ENCODE measurements at places on chromosomes 3 and 15. TPM values are rescaled to one million over a fixed set of nuclear protein-coding genes. Genes with fewer than 3 reads are reported as not detected.

GRCh38 chr3:135499426-135499825, 466.1 kb upstream of the PPP2R3A start:
- peaks cover 10% of the 10 kb centered on the region for H3K27me3 ChIP-seq
- no peaks in the 10 kb centered on the region for H3K36me3 ChIP-seq

- DNase-seq: peak; percentile 84
- no peaks in the 10 kb centered on the region for H3K27me3 ChIP-seq
- H3K27ac ChIP-seq: peak within 1 kb of the TSS; percentile 40
- peak within 1 kb of the TSS; percentile 86 for H3K4me3 ChIP-seq
These were observed at the start of gene PRRT3 for GRCh38 chr3:9951962-9952805. TSS of gene PRRT3 (minus strand) at chr3:9952408. CDS start at chr3:9950115, 2,293 bp downstream.

SMAD6 gene
- total RNA-seq: 0.19 TPM

DNA sequence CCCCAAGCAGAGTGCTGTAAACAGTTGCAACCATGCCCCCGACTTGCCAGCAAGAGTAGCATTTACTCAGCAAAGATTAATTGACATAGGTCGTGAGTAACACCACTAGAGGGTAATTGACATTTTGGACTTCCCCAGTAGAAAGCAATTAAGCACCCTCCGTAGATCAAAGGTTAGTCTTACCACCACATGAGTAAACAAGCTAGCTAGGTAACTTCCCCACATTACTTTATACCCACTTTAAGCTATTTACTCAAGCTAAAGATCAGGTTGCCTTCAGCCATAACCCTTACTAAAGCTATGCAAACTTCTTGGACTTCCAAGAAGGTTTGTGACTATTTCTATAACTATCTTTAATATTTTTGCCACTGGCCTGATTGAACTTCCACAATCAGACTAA, 1072.7 kb downstream of the OTOL1 start:
- H3K27ac ChIP-seq: no peak overlapping the region
- no peaks in the 10 kb centered on the region for H3K27me3 ChIP-seq
- no peak for DNase-seq
- H3K4me1 ChIP-seq: no peaks in the 10 kb centered on the region

SATB1 gene
- 590 TPM for total RNA-seq

DNA sequence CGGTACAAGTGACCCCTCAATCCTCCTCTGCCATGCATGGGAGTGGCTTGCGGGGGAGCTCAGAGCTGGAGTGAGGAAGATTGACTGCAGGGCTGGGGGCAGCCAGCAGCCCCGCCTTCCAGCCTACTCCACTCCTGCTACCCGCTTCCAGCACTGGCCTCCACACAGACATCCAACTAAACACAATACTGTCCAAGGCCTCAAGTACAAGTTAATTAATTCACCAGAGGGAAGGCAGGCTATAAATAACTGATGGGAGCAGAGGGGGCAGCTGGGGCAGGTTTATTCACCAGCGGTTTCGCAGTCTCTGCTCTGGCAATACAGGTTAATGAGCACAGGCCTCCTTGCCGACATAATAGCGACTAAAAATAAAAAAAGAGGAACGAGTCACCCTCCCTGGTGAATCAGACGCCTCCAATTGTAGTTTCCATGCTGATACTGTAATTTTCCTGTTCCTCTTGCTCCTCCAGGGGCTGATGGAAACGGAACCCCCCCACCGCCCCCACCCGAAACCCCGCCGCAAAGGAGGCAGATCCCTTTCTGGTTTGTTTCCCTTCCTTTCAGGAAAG, 166.4 kb upstream of the TLE3 start:
- peaks cover 10% of the 10 kb centered on the region for H3K27me3 ChIP-seq
- DNase-seq: no peak
- no peaks in the 10 kb centered on the region for H3K36me3 ChIP-seq
- no peak overlapping the region for H3K27ac ChIP-seq
- H3K4me3 ChIP-seq: no peak overlapping the region

DNA sequence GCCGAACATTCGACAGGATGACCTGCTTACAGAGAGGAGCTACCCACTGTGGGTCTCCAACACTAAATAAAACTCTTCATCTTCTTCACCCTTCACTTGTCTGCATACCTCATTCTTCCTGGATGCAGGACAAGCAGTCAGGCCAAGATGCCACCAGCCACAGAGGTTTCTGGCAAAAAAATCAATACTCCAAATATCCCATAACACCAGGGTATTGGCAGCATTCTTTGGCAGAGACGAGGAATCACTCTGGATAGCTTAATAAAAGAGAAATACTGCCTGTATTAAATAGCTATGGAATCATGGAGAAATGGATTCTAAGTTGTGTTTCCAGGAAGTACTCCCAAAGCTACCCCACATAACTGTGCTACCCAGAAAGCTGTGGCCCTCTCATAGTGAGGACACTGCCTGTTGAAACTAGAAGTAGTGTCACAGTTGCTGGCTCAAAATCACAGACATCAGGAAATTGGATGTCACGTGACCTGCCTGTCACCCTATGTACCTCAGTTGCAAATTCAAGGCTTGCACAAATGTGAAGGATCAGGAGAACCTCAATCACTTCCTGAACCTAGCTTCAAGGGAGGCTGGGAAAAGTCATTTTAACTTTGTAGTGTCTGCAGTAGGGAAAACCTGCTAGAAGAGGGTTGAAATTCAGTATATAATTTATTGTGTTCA, 11.0 kb upstream of the LRRC31 start:
- no peaks in the 10 kb centered on the region for H3K36me3 ChIP-seq
- no peaks in the 10 kb centered on the region for H3K4me1 ChIP-seq
- H3K27ac ChIP-seq: no peak overlapping the region

- peaks cover 15% of the 10 kb centered on the region for H3K27me3 ChIP-seq
- no peaks in the 10 kb centered on the region for H3K36me3 ChIP-seq
- no peak for DNase-seq
- no peak overlapping the region for H3K4me3 ChIP-seq
- H3K27ac ChIP-seq: no peak overlapping the region
- peaks cover 9% of the 10 kb centered on the region for H3K4me1 ChIP-seq
These were observed 422.8 kb upstream of the NAALADL2 start for GRCh38 chr3:174436367-174436766.

Data from activated CD4-positive, alpha-beta T cell treated with anti-CD3 and anti-CD28 coated beads for 36 hours (primary cell).